Activated CD4-positive, alpha-beta memory T cell treated with anti-CD3 and anti-CD28 coated beads for 36 hours (primary cell): ENCODE measurements at places on chromosomes 6 and 20.

- DNase-seq, result no peak
Observed at GRCh38 chr6:130681028-130681427, 146.2 kb upstream of the SMLR1 start.

- DNase-seq, result no peak
Observed at GRCh38 chr6:85685713-85686112, 43.0 kb upstream of the SYNCRIP start.

GRCh38 chr6:150603176-150603575 is 3.5 kb downstream of the PLEKHG1 start:
- DNase-seq, result no peak

DNA sequence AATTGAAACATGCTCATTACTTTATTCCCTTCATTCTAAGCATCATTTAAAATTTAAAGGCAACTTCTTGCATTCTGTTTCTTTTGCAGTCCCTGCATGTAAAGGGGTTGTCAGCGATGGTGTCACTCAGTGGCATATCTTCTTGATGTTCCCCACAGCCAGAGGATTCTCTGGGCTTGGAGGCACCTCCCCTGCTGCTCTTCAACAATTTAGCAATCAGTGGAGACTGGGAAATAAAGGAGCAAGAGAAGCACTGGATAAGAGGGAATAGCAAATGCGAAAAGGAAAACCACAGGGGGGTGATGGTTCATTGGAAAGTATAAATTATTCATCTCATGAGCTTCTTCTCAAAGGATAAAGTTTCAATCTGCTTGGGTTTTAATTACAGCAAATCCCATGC is 30.7 kb upstream of the MC3R start:
- no peak for DNase-seq

DNA sequence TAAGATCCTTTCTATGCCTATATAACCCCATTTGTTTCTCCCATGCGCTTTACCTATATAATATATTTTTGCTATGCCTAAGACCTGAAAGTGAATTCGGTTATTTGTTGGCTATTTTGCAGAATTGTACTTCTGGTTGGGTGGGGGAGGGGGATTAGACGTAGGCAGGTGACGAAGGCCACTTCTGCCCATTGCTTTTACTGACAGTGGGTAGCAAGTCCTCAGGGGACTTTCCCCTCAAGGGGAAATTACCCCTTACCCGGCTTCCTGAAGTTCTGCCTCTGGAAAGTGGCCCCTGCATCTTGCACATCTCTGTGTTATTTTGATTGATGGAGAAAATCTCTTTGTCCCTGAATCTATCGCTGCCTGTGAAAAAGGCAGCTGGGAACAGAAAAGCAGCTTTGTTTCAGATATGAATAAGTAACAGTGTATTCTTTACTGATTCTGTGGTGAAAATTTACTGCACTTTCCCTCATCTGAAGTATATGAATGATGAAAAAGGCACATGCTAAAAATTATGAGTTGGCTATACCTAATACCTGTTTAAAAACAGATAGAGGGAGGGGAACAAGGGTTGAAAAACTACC is 133.9 kb downstream of the UTRN start:
- no peak for DNase-seq

GRCh38 chr6:71400852-71401251 is 112.2 kb downstream of the OGFRL1 start:
- no peak for DNase-seq

GRCh38 chr6:70246118-70246517 is 56.8 kb downstream of the COL9A1 start:
- no peak for DNase-seq

DNA sequence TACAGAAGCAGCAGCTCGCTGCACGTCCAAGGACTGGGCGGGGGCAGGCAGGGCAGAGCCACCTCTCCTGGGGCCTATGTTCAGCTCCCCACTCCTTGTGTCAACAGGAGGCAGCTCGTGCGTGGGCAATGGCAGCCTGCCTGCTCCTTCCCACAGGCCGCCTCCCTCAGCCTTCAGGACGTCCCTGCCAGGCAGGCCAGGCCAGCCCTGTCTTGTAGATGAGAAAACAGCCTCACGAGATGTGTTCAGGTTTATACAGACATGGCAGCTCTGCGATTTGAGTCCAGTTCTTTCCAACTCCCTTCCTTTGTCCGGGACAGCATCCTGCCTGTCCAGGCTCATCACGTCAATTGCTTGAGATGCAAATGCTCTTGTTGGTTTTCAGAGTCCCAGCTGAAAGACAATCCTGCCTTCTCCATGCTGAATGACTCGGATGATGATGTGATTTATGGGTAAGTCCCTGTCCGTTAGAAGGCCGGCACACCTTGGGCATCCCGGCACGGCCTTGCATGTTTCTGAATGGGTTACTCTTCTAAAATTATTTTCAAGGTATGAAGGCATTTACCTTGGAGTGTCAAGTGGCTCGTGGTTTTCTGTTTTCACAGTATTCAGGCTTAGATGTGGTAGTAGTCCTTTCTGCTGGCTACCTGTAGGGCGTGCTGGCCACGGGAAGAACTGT is 13.5 kb downstream of the DYNLT1 start:
- no peak for DNase-seq

GRCh38 chr6:10363911-10364310 is 51.0 kb downstream of the TFAP2A start:
- DNase-seq, result no peak

GRCh38 chr6:138307816-138308730 is 69.6 kb upstream of the SMIM28 start:
- no peak for DNase-seq

DNA sequence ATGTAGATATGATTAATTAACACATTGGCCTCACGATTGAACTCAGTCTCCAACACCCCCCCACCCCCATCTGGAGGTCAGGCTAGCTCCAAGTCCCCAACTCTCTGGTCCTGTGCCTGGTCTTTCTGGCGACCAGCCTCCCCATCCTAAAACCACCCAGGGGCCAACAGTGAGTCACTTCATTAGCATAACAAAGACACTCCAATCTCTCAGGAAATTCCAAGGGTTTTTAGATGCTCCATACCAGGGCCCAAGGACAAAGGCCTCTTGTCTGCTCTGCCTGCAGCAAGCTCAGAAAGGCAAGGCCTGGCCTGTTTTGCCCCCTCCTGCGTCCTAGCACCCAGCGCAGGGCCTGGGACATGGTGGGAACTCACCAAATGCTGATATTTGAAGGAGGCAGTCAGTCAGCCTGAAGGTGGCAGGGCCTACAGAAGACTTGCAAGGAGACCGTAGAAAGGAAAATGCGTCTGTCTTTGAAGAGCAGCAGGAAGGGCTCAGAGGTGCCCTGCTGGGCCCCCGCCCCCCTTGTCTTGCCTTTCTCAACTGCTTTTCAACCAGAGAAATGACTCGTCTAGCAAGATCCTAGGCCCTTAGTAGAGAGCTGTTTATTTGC is 184.7 kb downstream of the CDH4 start:
- DNase-seq, result no peak

- DNase-seq, result no peak
Observed at GRCh38 chr6:47151232-47151898, 109.2 kb upstream of the ADGRF1 start.

DNA sequence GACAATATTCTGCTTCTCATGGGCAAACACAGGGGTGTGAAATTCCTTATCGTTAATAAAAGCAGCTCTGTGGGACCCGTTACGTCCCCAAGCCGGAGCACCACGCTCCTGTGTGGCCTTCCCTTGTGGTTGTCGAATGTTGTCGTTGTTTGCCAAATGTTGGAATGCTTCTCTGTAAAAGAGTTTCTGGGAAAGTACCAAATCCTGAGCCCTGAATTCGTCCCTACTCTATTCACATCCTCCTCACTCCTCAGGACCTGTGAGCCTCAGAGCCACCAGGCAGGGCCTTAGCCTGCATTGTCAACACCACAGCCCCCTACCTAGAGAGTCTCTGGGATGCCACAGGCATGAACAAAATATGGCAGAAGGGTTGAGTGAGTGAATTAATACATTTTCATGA is 64.0 kb downstream of the THBS2 start:
- DNase-seq, result no peak

DNA sequence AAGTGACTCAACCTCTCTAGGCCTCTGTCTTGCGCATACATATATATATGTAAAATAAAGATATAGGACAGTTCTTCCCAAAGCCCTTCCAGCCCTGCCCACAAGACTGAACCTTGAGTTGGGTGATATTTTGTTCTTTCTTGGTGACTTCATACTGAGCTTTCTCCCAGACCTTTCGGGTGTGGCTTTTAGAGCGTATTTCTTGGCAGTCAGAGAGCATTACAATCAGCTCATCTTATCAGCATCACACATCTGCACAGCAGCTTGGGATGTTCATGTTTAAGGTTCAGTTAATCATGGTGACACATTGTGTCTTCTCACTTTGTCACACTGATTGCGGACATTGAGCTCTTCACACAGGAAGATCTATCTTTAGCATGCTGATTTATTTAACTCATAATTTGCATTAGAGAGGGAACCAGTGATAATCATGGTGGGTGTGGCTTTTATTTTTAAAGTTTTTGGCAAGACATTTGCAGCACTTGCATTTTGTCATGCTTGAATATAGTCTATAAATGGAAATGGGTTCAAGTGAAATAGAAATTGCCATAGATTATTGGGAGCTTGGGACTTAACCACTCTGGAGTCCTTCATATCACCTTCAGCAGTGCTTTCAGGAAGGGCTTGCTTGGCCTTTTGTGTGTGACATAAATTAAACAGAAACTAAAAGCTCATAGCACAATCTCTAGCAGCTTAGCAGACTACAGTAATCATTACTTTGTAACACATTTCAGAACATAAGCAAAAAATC is 8.3 kb downstream of the KIF3B start:
- DNase-seq, result peak; percentile 69

GRCh38 chr6:38755874-38756273 is 40.8 kb downstream of the DNAH8 start:
- DNase-seq, result no peak

GRCh38 chr20:50248104-50248641 is 57.5 kb downstream of the CEBPB start:
- no peak for DNase-seq

- DNase-seq, result no peak
Observed at GRCh38 chr20:20821484-20822260, 109.2 kb upstream of the RALGAPA2 start.

DNA sequence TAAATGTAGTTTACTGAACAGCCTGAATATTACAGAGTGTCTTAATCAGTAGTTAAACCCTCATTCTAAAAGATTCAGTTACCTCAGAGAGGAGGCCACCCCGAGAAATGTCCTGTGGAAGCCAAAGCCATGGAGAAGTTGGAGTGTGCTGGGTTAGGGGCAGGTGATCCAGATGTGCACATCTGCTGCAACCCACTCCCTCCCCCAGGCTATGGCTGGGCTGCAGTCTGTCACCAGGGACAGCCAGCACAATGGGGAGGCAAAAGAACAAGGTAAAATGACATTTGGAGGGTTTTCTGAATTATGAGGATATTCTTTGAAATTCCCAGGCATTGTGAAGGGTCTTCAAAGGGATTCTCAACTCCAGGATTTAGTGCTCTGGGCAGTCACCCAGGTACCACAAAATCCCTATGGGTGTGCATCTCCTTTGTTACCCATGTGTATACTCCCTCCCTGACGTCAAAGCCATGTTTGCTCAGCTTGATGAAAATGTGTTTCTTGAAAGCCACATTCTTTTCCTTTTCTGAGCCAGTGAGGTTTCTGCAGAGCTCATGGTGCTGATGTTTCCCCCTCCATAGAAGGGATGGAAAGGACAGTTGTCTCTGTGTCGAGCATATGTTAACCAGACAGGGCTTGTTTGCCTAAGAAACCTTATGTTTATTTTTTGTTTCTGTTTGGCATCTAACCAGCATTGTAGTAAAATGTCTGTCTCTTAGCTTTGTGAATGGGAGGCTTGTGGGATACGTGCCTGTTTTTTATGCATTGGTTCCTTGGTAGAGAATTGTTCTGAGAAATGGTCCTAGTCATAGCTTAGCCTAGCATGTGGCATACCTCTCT is 212.3 kb upstream of the TBX18 start:
- DNase-seq, result no peak

- DNase-seq, result no peak
Observed at GRCh38 chr6:110999634-111000270, 17.9 kb downstream of the RPF2 start.

GRCh38 chr6:139570166-139570565 is 195.7 kb upstream of the CITED2 start:
- DNase-seq, result no peak

DNA sequence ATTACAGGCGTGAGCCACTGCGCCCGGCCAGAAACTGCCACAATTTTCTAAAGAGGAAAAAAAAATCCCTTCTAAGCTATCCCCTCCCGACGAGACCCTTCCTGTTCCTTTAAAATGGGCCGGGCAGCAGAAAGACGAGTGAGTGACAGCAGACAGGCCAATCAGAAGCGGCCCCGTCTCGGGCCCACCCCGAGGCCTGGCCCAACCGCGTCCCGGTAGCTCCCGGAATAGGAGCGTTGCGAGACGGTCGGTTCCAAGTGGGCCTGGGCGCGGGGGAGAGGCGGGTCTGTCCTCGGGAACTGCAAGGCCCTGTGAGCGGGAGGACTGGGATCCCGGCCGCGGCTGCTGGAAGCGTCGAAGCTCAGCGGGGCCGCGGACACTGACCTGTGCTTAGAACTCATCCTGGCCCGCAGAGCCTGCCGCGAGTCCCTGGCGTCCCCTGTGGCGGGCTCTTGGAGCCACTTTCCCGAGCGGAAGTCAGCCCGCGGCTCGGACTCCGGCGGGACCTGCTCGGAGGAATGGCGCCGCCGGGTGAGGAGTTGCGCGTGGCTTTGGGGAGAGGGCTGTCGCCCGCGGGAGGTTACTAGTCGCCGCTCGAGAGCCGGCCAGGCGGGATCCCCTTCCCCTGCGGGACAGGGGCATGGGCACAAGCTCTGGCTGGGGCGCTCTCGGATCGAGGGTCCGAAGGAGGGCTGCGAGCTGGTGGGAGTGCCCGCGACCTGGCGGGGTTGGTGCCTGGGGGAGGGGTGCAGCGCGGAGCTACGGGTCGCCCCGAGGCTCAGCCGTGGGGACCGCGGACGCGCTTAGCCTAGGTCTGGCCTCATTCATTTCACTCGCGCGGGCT is at the start of the genes MROH8 and RPN2:
Gene MROH8 (minus strand): TSS at position 710 of the 844 bp plus-strand sequence.
Gene RPN2 (plus strand): TSS at position 492 of the 844 bp plus-strand sequence. CDS start 27 bp downstream, at position 519.
- peak; percentile 98 for DNase-seq

DNA sequence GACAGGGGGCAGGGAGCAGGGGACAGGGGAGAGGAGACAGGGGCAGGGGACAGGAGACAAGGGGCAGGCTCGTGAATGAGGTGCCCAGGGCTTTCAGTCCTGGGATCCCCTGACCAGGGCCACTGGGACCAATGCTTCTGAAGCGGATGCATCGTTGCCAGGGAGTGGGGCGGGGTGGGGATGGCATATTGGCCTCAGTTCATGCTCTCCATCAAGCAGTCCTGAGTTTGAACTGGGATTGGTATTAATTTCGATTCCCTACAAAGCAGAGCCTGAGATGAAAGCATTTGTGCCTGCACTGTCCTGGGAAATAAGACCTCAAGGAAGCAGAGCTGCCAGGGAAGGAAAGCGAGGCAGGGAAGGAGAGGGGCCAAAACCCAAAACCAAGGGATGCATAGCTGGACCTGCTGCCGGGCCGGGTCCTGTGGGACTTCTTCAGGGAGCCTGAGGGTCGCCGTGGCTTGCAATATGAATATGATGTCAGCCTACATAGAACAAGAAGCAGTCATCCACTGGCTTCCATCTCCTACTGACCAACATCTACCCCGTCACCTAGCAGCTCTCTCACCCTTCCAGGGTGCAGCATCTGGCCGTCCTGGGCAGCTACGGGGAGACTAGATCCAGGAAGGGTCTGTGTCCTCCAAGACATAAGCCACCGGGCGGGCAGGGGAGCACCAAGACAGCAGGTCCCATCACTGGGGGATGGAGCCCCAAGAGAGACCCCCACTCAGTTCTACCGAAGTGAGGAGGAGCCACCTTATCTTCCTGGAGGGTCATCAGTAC is 233.3 kb downstream of the SYNDIG1 start:
- DNase-seq, result no peak
